ENCODE measurements at places on chromosomes 16 and 17. TPM values are rescaled to one million over a fixed set of nuclear protein-coding genes. Genes with fewer than 3 reads are reported as not detected.

The C17orf50 gene
- total RNA-seq, result not detected

The CMTM2 gene
- total RNA-seq, result not detected

The C16orf54 gene
- total RNA-seq, result 0.44 TPM

The ZNF629 gene
- total RNA-seq, result 18.8 TPM

The SOX8 gene
- total RNA-seq, result 58.4 TPM

The TBC1D3B gene
- total RNA-seq, result 4.7 TPM

The JUP gene
- 104 TPM for total RNA-seq

The TP53TG3B gene
- not detected for total RNA-seq

The ATP1B2 gene
- 62.5 TPM for total RNA-seq

The USP32 gene
- 89.4 TPM for total RNA-seq

The ADAD2 gene
- total RNA-seq, result 4.3 TPM

The SLC25A19 gene
- 5.2 TPM for total RNA-seq

The CBX8 gene
- 17.4 TPM for total RNA-seq

The DLG4 gene
- total RNA-seq, result 194 TPM

The PPY gene
- not detected for total RNA-seq

The EPX gene
- not detected for total RNA-seq

The CLEC19A gene
- total RNA-seq, result 29.2 TPM

The SLFN11 gene
- 14.7 TPM for total RNA-seq

The TRPV3 gene
- total RNA-seq, result 0.55 TPM

The ARHGAP27 gene
- 11.5 TPM for total RNA-seq

The CLEC18B gene
- 6.3 TPM for total RNA-seq

The ASPA gene
- 5.4 TPM for total RNA-seq

The ACAP1 gene
- total RNA-seq, result 6.2 TPM

The LHX1 gene
- 2.6 TPM for total RNA-seq

The TBC1D3K gene
- not detected for total RNA-seq

The TPSG1 gene
- not detected for total RNA-seq

The PHLPP2 gene
- 24.3 TPM for total RNA-seq

The SLC5A2 gene
- total RNA-seq, result 1.0 TPM

The KIF2B gene
- not detected for total RNA-seq

The PRCD gene
- 14.3 TPM for total RNA-seq

The LGALS9B gene
- not detected for total RNA-seq

The PYDC1 gene
- not detected for total RNA-seq

The SMURF2 gene
- 84.8 TPM for total RNA-seq

The TMEM132E gene
- total RNA-seq, result 15.3 TPM

The ELMO3 gene
- 1.4 TPM for total RNA-seq

The RDM1 gene
- total RNA-seq, result 0.99 TPM

The FBRS gene
- total RNA-seq, result 30.7 TPM

The CA7 gene
- not detected for total RNA-seq

The MVP gene
- total RNA-seq, result 24.2 TPM

The PCGF2 gene
- total RNA-seq, result 13.9 TPM

The NOMO2 gene
- total RNA-seq, result 66.8 TPM

The DHRS13 gene
- 23.8 TPM for total RNA-seq

The TP53TG3 gene
- total RNA-seq, result not detected

The CES4A gene
- 8.9 TPM for total RNA-seq

The KRTAP4-11 gene
- not detected for total RNA-seq

The FNDC8 gene
- total RNA-seq, result not detected

Data from camera-type eye (tissue), 1 donor.